ENCODE measurements at places on chromosomes 16 and 17.

GRCh38 chr16:20114356-20114755 lies 40.7 kb upstream of the GPR139 start:
- DNase-seq = no peak

DNA sequence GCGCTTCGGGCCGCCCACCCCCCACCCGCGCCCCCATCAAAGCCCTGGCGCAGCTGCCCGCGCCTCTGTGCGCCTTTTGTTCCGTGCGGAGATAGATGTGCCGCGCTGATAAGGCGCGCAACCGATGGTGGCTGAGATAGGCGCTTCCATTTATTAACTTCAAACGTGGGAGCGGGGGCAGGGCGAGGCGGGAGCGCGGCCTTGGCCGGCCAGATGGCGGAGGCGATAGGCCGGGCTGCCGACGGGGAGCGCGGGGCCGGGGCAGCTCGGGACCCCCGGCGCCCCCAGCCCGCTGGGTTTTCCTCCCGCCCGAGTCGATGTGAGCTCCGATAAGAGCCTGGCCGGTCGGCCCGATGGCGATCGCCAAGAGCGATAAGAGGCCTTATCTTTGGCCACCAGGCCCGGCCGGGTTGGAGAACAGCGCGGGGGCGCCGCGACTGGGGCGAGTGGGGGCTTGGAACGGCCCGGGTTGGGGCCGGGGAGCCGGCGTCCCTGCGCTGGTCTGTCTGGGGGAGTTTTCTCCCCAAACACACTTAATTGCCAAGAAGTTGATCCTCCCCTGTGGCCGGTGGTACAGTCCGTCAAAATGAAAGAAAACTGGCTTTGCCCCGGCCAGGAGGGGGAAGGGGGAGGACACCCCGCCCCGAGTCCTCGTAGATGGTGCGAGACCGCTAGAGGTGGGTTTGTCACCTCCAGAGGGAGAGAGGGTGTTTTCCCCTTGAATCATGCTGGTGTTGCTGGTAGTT lies 2.7 kb downstream of the ZFPM1 start:
- peak; percentile 85 for DNase-seq

- DNase-seq = no peak
Measured at GRCh38 chr17:67260170-67260987, 15.4 kb upstream of the HELZ start.

- no peak for DNase-seq
Measured at GRCh38 chr17:64572682-64573154, 65.9 kb downstream of the CEP95 start.

GRCh38 chr17:66379544-66379943 lies 77.1 kb downstream of the PRKCA start:
- no peak for DNase-seq

GRCh38 chr16:5016967-5017677 lies 16.6 kb downstream of the NAGPA start:
- no peak for DNase-seq

- DNase-seq = peak; percentile 38
Measured at GRCh38 chr16:50719401-50720337, 22.2 kb upstream of the CYLD start.

- no peak for DNase-seq
Measured at GRCh38 chr17:18108401-18109312, at the start of gene MYO15A. Gene MYO15A, plus strand, starts transcription at chr17:18108756. Its CDS starts 10,045 bp downstream, at chr17:18118801.

DNA sequence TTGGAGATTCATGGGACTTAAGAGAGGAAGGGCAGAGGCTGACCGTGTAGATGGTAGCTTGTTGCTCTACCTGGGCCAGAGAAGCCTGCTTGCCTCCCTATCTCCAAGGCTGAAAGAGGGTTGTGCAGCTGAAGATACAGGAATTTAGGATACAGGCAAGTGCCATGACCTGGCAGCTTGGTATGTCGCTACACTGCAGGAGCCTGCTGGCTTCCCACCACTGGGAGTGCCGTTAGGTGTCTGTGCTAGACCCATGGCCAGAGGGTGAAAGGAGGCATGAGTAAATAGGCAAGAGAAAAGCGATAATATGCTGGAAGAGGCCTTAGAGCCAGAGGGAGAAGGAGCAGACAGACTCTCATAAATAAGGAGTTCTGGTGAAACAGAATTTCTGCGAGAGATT lies 10.6 kb downstream of the NAA60 start:
- no peak for DNase-seq

DNA sequence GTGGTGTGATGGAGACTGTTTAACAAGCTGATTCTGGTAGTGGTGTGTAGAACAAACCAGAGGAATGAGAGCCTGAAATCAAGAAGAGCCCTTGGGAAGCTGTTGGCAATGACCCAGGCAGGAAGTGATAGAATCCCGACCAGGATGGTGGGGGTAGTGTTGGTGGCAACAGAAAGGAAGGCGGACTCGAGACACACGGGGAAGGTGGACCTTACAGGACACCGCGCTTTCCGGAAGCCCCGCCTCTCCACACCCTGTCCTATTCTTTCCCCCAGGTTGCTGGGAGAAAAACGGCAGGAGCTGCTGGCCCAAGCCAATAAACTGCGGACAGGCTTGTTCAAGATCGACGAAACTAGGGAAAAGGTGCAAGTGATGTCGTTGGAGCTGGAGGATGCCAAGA lies 30.0 kb upstream of the KDM6B start:
- DNase-seq = no peak

GRCh38 chr16:14042706-14043105 lies 28.4 kb upstream of the MRTFB start:
- no peak for DNase-seq

GRCh38 chr17:64401244-64401860 lies 10.7 kb upstream of the PECAM1 start:
- DNase-seq = no peak

GRCh38 chr16:73404001-73404400 lies 356.1 kb upstream of the ZFHX3 start:
- no peak for DNase-seq

DNA sequence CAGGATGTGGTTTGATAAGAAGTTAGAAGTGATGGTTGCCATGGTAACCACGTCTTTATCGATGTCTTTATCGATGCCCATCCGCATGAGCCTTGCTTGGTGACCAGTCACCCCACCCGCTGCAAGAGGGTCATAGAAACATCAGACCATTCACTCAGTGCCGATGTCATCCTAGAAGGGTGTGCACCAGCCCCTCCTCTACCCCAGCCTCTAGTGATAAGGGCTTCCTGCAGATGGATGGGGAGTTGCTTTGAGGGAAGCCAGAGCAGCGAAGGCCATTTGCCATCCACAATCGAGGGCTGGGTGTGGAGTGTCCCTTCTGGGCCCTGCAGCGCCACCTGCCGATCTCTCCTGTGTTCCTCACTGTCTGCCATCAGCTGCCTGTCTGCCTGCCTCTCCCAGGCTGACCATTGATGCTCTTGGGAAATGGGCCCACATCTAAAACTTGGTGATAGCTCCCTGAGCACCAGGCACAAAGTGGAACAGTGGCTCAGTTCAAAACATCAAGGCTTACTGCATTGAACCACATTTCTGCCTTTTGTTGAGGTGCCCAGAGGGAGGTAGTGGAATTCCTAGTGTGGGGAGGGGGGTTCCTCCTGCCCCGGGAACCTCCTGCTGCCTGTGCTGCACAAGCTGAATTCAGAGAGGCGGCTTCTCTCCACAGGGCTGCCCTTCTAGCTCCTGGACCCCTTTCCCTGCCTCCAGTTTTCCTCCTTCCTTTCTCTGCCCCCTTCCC lies 8.9 kb downstream of the CALB2 start:
- peak; percentile 61 for DNase-seq

- DNase-seq = no peak
Measured at GRCh38 chr16:15961571-15962090, 12.2 kb downstream of the ABCC1 start.

GRCh38 chr16:69237296-69237695 lies 50.3 kb downstream of the SNTB2 start:
- no peak for DNase-seq

GRCh38 chr17:29642171-29642611 lies 19.5 kb upstream of the CORO6 start:
- DNase-seq = no peak

DNA sequence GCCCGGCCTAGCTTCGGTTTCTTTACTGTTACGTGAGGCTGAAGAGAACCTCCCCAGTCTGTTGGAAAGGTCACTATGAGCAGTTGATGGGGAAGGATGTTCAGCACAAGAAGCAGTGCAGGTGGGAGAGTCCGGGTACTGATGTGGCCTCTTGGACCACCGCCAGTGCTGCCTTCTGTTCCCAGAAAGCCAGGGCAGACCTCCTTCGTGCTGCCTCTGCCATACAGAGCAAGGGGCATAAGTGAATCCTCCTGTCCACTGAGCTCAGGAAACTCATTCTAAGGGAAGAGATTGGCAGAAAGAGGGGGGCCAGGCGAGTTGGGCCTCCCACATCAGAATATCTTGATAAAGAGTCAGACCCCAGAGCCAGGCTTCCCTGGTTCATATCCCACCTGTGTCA lies 3.7 kb downstream of the PPP4C start:
- no peak for DNase-seq

- peak; percentile 45 for DNase-seq
Measured at GRCh38 chr16:30977502-30977901, 7.5 kb upstream of the HSD3B7 start.

DNA sequence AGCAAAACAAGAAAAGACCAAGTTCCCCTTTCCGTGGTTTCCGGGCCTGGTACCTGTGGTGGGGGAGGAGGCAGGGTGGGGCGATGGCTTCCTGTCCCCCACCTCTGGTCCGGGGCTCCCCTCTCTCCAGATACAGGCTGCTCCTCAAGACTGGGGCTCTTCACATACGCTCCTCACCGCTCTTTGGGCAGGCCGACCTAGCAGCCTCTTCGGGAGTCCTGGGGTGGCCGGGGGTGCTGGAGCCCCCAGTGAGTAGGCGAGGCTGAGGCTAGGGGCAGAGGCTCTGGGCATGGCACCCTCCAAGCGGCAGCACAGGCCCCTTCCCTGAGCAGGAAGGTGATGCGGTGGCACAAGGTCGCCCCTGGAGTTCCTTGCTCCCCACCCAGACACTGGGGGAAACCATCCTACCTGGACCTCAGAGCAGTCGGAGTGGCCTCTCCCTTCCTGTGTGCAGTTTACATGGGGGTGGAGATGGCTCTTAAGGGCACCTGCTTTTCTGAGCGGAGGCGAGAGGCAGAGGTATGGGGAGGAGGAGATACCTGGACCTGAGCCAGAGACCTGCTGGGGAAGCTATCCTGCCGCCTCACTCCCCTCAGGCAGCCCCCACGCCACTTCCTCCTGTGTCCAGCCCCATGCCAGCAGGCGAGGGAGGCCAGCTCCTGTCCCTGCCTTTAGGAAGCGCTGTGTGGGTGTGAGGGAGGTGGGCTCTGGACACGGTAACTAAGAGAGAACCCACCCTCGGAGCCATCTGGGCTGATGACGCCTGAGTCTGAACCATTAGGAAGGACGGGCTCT lies 891 bp downstream of the CORO1A start:
- DNase-seq = peak; percentile 94

- DNase-seq = no peak
Measured at GRCh38 chr16:89155184-89155679, 16.3 kb upstream of the CDH15 start.

DNA sequence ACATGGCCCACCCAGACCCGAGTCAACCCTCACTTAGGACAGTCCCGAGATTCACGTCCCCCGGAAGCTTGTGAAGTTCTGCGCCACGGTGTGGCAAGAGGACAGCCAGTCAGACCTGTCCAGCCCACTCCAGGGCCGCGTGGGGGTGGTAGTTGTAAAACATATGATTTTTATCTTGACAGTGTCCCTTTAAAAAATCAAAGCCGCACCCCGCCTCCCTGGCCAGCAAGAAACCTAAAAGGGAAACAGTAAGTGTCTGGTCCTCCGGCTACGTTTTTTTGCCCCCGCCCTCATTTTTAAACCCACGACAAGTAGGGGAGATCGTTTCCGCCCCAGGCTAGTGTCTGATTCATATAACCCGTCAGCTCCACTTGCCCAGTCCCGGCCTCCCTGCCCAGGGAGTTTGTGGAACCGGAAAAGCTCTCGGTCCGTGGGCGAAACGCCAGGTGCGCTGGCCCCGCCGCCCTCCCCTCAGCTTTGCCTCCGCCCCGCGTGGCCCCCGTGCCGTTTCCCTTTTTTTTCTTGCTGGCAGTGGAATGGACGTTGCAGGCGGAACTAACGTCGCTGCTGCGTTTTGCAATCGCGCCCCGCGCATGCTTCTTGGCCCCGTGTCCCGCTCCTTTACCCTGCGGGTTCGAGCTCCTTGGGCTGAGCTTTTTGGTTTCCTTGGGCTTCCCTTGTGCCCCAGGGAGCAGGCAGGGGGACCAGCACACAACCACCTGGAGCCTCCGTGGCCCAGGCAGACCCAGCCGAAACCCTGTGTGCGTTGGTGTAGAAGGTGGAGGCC lies 13.3 kb upstream of the NUDT16L1 start:
- no peak for DNase-seq

DNA sequence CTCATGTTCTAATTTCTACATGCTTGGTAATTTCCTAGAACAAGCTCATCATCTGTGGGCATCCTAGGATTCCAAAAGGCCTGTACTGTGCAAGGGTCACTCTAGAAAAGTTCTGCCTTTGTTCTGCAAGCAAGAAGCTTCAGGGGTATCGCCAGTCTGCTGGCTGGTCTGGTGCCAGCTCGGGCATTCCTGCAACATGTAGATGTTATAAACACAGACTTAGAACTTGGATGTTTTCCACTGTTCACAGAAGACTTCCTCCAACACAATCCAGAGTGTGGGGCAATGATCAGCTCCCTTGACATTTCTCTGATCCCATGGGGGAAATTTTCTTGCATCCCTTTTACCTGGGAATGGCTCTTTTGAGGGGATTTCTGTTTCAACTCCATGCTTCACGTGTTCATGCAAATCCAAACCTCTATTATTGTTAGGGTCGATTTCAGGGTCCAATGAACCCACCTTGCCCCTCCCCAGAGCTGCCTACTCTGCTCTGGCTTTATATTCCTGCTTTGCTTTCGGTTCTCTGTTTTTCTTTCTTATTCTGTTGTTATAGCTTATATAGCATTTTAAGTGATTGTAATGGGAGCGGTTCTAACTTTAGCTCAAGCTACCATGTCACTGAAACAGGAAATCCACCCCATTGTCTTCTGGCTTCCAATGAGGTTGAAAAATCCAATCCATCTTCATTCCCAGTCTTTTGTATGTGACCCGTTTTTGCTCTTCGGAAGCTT lies 25.3 kb downstream of the UBE2O start:
- DNase-seq = no peak

DNA sequence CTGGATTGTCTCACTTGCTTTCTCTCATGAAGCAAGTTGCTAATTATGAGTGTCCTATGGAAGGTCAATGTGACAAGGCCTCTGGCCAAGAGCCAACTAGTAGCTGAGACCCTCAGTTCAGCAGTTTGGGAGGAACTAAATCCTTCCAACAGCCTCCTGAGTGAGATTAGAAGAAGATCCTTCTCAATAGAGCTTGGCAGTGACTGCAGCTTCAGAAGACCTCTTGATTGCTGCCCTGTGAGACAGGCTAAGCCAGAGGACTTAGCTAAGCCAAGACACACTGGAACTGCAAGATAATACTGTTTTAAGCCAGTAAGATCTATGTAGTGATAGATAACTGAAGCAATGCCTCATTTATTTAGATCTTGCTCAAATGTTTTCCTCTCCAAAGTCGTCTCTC lies 34.3 kb downstream of the PCTP start:
- DNase-seq = no peak

- DNase-seq = no peak
Measured at GRCh38 chr17:4162775-4163466, 19.9 kb downstream of the CYB5D2 start.

GRCh38 chr16:72723781-72724180 lies 324.1 kb downstream of the ZFHX3 start:
- DNase-seq = no peak

All from activated CD8-positive, alpha-beta T cell treated with anti-CD3 and anti-CD28 coated beads, Interleukin-2, amount 10 ng/mL, durations not matched to agents 7 days and 5 days (primary cell).